ENCODE measurements at places on chromosomes 12 and 14.

GRCh38 chr14:46250113-46250703, 401.4 kb downstream of the RPL10L start:
- no peak for DNase-seq

DNA sequence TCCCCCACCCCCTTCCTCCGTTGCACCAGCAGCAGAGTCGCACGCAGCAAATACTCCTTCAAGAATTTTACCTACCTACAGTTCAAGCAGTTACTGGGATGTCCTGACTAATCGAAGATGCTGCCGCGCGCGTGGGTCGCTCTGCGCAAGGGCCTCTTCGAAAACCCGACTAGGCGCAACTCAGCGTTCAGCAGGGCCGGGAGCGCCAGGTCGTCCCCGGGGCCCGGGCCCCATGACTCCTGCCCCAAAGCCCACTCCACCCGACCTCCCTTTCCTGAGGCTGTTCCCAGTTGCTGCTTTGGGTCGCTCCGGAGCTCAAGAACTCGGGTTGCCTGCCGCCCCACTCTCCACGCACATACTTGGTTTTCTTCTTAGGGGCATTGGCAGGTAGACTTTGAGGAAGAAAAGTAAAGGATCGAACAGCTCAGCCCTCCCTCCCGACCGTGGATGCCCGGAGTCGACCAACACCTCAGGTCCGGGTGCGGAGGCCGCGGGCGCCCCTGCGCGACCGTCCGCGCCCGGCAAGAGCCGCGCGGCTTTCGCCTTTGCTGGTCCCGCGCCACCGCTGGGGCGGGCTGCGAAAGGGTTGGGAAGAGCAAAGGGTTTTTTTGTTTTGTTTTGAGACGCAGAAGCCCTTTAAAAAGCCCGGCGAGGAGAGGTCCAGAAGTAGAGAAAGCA, 1.9 kb downstream of the BMP4 start:
- peak; percentile 34 for DNase-seq

GRCh38 chr14:93375673-93376156, 28.7 kb downstream of the COX8C start:
- DNase-seq, result no peak

- DNase-seq, result no peak
Measured at GRCh38 chr14:95515080-95515489, 1.4 kb downstream of the SYNE3 start.

- DNase-seq, result no peak
Measured at GRCh38 chr14:96192975-96193805, 11.4 kb upstream of the BDKRB2 start.

GRCh38 chr12:54932691-54933090, 51.9 kb downstream of the TESPA1 start:
- DNase-seq, result no peak

- no peak for DNase-seq
Measured at GRCh38 chr14:75283833-75284563, 5.4 kb downstream of the FOS start.

GRCh38 chr14:92726135-92726932, 22.1 kb downstream of the LGMN start:
- DNase-seq, result peak; percentile 51

- no peak for DNase-seq
Measured at GRCh38 chr14:92074555-92074954, 31.8 kb downstream of the ATXN3 start.

DNA sequence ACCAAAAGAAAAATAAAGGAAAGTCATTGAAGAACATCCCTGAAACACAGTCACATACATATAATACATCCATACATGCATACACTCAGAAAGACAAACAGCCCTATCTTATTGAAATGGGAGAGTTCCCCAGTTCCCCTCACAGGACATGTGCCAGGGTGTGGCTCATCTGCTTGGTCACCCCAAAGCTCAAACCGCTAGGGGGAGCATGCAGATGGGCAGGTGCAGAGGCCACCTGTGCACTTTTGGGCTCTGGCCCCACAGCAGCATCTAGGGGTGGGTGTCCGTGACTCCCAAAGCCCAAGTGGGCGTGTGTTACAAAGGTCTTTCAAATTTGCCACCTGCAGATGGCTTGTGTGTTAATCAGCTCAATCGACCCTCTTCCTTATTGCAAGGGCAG, 75.2 kb downstream of the CMAS start:
- DNase-seq, result peak; percentile 52

GRCh38 chr12:132162508-132163031, 18.3 kb downstream of the NOC4L start:
- no peak for DNase-seq
